ENCODE measurements at places on chromosomes 1 and 21.
A peak's percentile ranks its signal among the peaks of the same experiment; 100 is the strongest.

- DNase-seq = no peak
Observed at GRCh38 chr1:179955731-179956130, 1.1 kb downstream of the CEP350 start.

GRCh38 chr1:191026828-191027227 lies 549.2 kb upstream of the BRINP3 start:
- DNase-seq = no peak

DNA sequence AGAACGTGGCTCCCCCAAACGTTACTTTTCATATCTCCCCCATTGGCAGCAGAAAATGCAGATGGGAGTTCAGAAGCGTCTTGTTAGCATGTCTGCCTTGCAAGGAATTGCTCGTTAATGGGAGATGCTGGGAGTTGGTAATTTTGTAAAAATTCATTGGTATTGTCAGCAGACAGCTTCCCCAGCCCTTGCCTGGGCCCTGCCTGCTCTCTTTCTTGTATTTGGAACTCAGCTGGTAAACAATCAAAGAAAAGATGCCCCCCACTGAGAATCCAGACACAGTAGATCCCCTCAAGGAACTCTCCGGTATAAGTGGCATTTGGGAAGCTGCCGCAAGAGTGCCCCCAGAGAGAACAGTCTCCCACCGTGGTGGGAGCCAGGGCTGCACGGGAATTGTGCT lies 94.4 kb upstream of the IGSF21 start:
- no peak for DNase-seq

GRCh38 chr1:31051611-31052010 lies 13.9 kb downstream of the PUM1 start:
- no peak for DNase-seq

- DNase-seq = peak; percentile 66
Observed at GRCh38 chr1:54121482-54122134, 31.2 kb downstream of the CDCP2 start.

DNA sequence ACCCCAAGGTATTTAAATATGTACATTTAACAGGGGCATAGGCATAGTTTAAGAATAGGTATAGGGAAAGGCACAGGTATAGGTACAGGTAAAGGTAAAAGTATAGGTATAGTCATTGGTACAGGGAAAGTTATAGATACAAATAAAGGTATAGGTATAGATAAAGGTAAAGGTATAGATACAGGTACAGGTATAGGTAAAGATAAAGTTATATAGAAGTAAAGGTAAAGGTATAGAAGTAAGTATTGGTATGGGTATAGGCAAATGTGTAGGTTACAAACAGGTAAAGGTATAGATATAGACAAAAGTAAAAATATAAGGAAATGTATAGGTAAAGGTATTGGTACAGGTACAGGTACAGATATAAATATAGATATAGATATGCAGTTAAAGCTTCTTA lies 137.2 kb downstream of the PCNX2 start:
- DNase-seq = no peak

GRCh38 chr1:77447669-77448068 lies 165.8 kb downstream of the AK5 start:
- DNase-seq = no peak

- no peak for DNase-seq
Observed at GRCh38 chr1:65359888-65360287, 50.5 kb downstream of the DNAJC6 start.

DNA sequence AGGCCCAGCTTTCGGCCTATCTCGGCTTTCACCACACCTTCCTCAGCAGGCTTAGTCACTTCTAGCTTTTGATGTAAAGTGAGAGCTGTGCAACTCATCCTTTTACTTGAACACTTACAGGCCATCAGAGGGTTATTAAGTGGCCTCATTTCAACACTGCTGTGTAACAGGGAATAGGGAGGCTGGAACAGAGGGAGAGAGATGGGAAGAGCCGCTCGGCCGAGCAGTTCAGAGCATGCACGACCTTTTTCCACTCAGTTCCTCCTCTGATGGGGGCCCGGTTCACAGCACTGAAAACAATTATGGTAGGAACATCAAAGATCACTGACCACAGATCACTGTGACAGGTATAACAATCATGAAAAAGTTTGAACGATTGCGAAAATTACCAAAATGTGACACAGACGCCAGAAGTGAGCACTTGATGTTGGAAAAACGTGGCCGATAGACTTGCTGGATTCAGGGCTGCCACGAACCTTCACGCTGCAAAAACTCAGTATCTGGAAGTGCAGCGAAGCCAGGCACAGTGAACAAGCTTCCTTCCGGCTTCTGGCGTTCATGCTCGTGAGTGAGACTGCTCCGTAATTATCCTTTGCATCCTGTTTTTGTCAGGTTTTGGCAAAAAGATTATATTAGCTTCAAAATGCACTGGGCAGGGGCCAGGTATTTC lies 28.6 kb downstream of the AGPAT3 start:
- peak; percentile 15 for DNase-seq

GRCh38 chr1:46605232-46605631 lies 1.2 kb upstream of the MKNK1 start:
- DNase-seq = peak; percentile 46

DNA sequence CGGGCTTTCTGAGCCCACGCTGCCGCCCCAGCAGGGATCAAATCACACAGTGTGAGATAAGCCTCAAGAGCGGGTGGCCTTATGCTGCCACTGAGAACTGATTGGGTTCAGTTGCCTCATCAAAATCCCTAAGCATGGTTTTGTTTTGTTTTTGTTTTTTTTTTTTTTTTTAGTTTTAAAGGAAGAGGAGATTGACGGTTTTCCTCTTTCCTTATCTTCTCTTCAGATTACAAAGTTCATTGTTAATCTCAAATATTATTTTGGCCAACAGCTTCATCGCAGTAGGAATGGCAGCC lies 651 bp downstream of the COA6 start:
- DNase-seq = no peak

DNA sequence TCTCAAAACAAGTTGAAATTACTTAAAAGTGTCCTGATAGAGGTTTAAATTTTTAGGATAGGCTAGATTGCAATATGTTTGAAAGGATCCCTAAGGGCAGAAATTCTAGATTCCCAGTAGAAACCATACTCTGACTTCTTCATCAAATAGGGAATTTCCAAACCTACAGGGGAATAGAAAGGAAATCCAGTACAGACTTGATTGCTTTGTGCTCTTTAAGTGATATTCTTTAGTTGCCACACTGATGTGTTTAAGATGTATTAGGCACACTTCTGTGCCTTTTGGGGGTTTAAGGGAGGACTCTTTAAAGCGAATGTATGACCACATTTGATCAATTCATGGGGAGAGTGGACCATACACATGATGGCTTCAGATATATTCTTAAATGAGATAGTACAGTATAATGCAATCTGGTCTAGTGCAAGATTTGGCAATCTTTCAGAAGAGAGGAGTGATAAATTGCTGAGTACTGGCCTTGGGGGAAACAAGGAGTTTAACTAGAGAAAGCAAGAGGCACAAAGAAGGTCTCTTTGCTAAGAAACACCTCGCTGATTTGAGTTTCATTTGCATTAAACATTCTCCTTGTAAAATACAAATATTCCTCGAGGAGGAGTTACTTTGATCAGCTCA lies 268.8 kb upstream of the NR5A2 start:
- no peak for DNase-seq

- no peak for DNase-seq
Observed at GRCh38 chr1:77200806-77201205, 18.4 kb downstream of the PIGK start.

GRCh38 chr1:41623736-41624135 lies 139.3 kb upstream of the EDN2 start:
- no peak for DNase-seq

- DNase-seq = no peak
Observed at GRCh38 chr1:223708001-223708359, 4.4 kb upstream of the CAPN2 start.

GRCh38 chr1:179923029-179923428 lies 31.6 kb upstream of the CEP350 start:
- DNase-seq = no peak

DNA sequence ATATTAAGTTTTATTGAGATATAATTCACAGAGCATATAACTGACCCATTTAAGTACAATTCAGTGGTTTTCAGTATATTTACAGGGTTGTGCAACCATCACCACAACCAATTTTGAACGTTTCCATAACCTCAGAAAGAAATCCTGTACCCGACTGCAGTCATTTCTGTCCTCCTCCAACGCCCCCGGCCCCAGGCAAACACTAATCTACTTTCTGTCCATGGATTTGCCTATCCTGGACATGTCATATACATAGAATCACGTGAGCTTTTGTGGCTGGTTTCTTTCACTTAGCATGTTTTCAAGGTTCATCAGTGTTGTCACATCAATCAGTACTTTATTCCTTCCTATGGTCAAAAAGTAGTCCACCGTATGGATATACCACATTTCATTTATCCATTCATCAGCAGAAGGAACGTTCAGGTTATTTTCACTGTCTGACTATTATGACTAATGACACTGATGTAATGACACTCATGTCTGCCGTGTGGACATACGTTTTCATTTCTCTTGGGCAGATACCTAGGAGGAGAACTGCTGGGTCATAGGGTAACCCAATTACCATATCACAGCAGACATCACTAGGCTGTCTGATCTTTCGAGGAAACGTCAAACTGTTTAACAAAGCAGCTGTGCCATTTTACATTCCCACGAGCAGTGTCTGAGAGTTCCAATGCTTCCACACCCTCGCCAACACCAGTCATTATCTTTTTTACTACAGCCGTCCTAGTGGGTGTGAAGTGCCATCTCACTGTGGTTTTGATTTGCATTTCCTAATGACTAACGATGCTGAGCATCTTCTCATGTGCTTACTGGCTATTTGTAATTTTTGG lies 30.8 kb downstream of the MRPL37 start:
- DNase-seq = peak; percentile 14

DNA sequence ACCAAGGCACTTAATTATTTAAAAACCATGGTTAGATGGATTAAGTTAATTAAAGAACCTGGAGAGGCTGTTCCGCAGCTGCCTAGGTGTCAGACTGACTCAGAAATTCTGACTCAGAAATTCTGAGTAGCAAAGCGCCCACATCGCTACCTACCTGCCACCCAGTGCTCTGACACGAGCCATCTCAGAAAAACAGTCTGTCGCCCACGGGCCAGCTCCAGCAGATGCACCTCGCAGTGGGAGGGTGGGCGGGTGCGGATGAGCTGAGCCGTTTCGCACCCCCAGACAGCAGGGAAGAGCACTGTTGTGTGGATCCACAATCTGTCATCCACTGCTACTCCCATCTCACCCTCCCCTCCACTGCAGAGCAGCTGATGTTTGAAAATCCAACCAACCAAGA lies 13.5 kb downstream of the KCNK1 start:
- no peak for DNase-seq

- no peak for DNase-seq
Observed at GRCh38 chr1:79760531-79760930, 754.0 kb upstream of the ADGRL4 start.

DNA sequence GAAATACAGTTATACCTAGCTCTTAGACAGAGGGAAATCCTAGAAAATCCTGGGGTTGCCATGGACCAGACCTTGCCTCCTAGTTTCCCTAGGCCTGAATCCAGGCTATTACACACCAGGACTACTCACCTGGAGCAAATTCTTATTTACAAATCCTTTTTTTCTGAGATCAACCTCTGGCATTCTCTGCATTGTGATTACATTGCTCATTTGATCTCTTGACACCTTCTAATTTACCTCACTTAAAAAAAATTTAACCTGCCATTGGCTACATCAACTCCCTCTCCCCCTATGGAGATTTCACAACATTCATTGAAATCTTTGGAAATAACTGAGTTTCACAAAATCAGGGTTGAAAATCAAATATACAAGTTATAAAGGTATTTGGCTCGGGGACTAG lies 2.9 kb upstream of the C1orf105 start:
- DNase-seq = no peak

DNA sequence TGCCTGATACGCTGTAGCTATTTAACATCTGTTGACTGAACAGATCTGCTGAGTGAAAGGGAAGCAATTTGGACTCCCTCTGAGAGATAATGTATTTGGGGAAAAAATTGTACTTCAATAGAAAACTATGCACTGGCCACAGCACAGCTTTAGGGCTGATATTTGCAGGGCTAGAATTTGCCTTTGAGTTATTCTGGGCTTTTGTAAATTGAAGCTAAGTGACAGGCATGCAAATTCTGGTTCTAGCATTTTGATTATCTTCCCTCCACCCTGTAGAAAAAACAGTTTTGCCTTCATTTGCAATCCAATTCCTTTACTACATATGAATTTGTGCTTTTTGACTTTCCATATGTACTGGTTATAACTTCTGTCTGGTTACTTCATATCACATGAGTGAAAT lies 7.9 kb downstream of the KYAT3 start:
- DNase-seq = no peak

- DNase-seq = no peak
Observed at GRCh38 chr1:58927722-58928085, 143.9 kb upstream of the JUN start.
